ENCODE measurements at places on chromosomes 5 and 9.

DNA sequence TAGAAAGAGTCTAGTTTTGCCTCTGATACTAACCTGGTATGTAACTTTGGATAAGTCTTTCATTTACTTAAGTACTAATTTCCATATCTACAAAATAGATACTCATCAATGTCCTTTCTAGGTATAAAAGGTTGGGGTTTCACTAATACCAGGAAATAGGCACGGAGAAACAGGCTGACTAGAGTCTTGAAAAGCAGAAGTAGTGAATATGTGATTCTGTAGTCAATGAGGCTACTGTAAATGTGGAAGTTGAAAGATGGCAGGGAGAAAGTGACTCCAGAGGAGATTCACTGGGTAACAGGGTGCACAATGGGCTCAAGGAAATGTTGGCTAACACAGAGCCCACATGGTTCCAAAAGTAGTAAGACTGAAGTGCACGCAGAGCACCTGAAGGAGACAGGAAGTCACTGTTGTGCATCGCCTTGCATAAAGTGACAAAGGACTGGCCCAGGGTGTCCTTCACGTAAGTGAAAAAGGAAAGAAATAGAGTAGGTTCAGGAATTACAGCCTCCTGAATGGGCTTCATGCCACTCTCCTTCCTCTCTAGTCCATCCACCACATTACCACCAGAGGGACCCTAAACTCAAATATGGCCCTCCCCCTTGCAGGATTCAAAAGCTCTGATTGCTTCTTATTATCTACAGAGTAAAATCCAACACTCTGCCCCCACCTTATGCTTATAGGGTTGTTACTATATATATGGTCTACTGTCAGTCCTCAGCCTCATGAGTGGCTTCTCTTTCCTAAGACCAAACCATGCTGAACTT, 288.0 kb upstream of the SMARCA2 start:
- DNase-seq: no peak

DNA sequence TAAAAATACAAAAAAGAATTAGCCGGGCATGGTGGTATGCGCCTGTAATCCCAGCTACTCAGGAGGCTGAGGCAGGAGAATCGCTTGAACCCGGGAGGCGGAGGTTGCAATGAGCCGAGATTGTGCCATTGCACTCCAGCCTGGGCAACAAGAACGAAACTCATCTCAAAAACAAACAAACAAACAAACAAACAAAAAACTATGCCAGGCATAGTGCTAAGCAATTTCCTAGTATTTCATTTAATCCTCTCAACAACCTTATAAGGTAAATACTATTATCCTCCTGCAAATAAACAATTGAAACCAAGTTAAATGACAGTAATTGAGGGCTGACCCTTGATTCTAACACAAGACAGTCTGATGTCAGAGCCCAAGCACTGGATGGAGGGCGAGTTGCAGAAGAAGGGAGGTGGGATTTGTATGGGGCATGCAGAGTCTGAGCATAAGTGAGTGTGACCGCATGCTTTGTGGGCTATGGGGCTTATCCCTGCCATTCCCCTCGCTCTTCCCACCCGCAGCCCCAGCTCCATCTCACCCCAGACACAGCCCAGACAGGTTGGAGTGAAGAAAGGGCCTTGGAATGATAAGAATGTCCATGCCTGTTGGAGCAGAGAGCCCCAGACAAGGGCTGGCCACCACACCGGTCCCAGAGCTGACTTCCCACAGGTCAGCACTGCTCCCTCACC, 24.3 kb upstream of the RPS14 start:
- DNase-seq: no peak

DNA sequence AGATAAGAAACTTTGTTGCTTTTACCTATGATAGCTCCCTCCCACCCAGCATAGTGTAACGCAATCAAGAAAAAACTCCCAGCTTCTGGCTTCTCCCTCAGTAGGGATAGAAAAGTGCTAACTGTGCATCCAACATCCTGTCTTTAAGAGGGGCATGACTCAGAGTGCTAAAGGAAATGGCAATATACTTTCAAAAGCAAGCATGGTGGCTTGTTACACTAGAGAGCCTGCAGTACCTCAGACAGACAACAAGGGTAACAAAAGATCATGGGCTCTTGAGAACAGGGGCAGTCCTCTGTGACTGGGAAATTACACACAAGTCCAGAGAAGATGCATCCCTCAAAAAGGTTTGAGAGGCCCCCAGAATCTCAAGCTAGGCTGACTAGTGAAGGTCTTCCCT, 37.8 kb downstream of the PRELID2 start:
- no peak for DNase-seq

- no peak for DNase-seq
Measured at GRCh38 chr5:127820910-127821553, 117.8 kb downstream of the CCDC192 start.

- no peak for DNase-seq
Measured at GRCh38 chr5:115413651-115414050, 117.2 kb upstream of the CCDC112 start.

DNA sequence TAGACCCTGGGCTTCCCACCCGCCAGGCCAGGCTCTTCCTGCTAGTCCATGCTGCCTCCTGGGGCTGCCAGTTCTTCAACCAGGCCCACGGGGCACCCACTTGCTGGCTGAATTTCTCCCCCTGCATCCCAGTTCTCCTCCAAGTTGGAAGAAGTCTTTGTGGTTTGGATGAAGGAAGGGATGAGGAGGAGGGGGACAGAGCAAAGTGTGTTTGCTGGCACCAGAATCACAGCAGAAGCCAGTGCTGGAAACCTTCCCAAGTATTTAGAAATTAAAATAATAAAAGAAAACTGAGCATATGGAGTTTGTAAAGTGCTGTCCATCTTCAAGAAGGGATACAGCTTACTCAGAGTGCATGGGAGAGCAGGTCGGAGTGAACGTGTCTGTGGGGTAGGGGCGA, 19.4 kb upstream of the UNC5A start:
- DNase-seq: no peak

DNA sequence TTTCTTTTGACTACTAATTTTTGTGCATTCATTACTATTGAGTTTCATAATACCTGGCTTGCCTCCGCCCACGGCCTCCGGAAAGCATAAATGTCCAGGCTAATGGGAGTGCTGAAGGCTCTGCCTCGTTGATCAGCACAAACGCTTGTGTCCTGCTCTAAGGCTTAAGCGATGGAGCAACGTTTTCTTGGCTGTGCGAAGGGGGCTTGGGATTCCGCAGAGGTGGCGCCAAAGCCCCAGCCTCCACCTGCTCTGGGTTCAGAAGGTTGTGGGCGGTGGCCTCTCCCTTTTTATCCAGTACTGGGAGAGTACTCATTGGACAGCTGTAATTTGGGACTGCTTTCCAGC, 19.7 kb downstream of the ANXA2R start:
- no peak for DNase-seq
